Foreskin keratinocyte (primary cell): ENCODE measurements at places on chromosomes 7 and 10.
A peak's percentile ranks its signal among the peaks of the same experiment; 100 is the strongest.

DNA sequence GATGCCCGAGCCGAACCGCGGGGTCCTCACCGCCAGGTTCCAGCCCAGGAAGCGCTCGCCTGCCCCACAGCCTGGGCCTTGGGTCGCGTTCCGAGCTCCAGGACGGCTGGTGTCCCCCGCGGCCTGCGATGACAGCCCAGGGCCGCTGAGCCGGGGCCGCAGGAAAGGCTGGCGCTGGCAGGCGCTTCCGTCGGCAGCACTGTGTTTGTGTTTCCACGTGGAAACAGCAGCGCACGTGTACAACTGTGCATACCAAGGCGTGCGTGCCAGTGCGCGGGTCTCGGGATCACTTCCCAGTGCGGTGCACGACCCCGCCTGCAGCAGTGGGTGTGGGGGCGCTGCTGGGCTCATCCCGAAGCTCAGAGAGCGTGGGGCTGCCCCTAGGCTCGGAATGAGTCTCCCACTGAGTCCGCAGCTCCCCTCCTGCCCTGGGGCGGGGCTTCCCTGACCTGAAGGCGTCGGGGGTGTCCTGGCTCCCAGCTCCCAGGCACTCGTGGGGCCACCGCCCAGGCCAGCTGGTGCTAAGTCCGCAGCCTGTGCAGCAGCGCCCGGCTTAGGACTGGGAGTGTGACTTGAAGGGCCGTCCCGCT is 17.2 kb downstream of the AP5Z1 start:
- no peak for DNase-seq

DNA sequence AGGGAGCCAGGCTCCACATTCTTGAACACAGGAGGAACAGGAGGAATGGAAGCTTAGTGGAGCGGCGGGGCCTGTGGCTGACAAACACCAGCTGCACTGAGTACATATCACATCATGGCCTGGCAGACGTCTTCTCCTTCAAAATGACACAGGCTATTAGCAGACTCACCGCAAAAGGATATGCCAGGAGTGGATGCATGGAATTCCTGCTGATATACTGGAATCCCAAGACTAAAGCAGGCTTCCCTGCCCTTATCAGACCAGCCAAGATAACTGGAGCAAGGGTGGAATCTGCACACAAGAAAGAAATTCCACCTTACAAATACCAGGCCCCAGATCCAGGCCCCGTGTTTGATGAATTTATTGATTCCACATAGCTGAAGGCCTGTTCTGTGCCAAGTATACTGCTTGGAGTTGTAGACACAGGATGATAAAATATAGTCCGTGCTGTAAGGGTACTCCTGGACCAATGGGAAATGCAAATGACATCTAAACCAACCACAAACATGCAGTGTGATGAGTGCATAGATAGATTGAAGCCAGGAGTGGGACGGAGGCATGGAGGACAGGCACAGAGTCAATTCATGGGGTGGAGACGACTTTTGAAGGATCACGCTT is 480.5 kb upstream of the ZMIZ1 start:
- no peak for DNase-seq

DNA sequence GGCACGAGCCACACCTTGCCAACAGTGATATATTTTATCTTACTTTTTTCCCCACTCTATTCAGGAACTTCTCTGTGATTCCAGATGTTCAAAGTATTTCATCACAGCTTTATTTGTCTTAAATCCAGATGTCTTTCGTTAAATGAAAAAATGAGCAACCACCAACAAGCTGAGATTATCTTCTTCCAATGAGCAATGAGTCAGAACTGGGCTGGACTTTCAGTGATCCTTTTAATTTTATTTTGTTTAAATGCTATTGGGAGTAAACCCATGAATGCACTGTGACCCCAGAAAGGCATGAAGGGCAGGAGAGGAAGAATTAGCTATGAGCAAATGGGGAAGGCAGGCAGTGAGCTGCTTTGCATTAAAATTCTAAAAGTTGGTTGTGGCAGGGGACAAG is 77.6 kb upstream of the IMMP2L start:
- no peak for DNase-seq

GRCh38 chr10:34433241-34434076 is 381.6 kb downstream of the PARD3 start:
- no peak for DNase-seq

DNA sequence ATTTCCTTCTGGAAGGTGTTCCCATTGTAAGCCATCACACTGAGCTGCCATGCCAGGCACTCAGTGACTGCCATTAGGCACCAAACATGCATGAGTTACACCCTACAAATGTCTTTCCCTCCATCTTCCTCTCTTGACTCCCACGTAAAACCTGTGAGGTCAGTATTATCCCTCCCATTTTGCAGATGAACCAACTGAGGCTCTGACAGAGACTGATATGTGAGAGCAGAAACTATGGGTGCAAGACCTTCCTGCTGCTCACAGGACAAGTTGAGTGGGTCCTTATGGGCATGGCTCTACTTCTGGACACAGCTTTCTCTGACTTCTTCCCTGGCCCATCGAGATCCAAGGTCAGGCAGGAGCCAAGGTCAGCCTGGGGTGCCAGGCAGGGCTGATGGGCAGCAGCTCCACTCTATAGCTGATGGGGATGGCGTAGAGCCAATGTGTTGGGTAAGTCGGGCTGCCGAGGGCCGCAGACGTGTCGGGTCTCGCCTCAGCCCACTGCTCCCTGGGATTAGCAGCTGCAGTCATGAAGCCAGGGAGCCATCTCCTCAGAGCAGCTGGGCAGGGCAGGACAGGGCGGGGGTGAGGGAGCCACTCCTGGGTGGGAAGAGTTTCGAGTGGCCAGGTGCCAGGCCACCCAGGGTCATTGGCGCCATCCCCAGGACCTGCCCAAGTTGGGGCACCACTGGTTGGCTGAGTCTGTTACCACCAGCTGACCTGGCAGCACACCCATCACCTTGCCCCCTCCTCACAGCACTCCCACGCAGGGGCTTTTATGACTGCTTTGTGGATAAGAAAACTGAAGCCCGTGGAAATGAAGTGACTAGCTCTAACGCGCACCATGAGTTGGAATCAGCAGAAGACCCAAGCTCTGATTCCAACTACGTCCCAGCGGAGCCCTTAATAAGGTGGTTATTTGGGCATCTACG is 117.8 kb upstream of the ZMIZ1 start:
- peak; percentile 64 for DNase-seq

GRCh38 chr7:2886391-2886790 is 42.3 kb upstream of the GNA12 start:
- DNase-seq: no peak

DNA sequence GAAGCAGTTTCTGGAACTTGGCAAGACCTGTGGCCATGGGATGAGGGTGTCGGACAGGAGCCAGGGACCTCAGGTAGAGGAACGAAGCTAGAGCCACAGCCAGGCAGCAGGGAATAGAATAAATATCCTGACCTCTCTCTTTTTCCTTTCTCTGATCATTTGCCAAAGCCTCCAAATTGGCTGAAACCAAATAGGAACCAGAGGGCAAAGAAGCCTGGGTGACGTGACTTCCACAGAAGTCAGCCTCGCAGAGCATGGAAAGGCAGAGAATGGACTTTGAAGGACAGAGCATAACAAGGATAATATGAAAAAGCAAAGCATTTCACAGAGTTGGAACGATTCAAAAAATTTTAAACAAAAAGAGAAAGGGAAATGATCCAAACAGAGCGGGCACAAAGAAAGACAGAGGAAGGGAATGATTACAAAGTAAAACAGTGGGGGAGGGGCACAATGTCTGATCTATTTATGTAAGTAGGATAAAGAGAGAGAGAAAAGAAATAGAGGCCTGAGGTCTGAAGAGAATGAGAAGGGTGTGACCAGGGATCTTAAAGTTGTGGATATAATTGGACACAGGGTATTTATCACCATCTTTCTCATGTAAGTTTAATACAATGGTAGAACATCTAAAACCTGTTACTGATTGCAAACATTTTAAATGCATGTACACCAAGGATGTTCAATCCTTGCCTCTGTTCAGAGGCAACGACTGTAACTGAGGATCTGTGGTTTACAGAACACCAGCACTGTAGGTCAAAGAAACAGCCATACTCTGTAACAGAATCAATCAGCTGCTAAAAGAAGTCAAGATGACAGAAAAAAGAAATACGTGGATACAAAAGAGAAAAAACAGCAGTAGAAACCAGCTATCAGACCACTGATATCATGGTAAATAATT is 4.5 kb upstream of the ZEB1 start:
- no peak for DNase-seq

DNA sequence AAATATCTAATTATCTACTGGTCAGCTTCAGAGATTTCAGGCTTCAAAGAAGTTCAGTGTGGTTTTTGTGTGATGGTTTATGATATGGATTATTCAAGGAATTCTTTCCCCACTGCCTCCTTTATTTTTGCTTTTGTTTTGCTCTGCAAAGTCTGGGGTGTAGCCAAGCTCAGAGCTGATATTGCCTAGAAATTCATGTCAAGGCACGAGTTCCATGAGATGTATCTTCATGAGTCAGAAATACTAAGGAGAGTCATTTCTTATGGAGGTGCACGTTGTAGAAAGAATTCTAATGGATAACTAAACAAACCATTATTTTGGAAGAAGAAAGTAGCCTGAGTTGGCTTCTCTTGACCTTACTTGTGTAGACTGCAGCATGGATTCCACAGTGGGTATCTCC is 37.4 kb downstream of the VIM start:
- peak; percentile 83 for DNase-seq

- DNase-seq: no peak
Observed at GRCh38 chr7:46320956-46321355, 399.9 kb upstream of the IGFBP3 start.

DNA sequence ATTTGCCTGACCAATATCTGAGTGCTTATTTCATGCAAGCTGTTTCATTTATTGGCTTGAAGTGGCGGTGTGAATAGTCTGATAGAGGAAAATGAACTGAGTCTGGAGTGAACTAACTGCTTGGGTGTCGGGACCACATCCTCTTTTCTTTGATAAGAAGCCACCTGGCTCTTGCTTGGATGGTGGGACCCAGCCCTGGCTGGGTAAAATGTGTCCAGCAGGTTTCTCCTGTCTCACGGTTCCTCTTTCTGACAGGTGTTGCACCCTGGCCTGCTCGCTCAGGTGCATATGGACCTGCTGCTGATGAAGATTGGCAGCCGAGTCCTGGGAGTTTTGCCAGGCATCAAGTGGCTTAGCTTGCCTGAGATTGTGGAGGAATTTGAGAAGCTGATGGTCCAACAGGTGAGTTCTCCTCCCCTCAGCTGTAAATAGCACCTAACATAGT is 1.6 kb downstream of the ADCK2 start:
- no peak for DNase-seq

DNA sequence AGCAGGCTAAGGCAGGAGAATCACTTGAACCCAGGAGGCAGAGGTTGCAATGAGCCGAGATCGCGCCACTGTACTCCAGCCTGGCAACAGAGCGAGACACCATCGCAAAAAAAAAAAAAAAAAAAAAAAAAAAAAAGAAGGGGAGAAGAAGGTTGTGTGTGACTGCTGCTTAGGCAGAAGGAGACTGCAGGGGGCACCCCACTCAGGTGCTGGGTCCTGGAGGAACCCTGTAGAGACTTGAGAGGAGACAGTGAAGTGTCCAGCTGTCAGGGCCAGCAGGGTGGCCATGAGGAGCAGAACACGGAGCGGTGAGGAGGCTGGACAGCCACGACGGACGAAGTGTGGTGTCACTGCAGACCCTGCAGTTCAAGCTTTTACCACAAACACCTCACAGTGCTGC is 99.0 kb upstream of the NMT2 start:
- no peak for DNase-seq

DNA sequence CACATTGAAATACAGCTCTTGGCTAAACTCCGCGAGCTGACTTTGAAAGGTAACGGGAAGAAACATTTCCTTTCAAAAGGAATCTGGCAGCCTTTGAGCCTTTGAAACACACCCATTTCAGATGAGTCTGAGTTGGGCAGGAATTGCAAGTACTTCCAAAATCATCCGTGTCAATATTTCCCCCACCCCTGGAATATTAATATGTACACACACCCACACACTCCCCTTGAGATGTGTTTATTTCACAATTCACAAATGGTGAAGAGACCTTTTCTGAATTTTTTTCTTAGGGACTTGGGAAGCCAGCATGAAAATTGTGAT is 438.7 kb upstream of the NRP1 start:
- peak; percentile 13 for DNase-seq

DNA sequence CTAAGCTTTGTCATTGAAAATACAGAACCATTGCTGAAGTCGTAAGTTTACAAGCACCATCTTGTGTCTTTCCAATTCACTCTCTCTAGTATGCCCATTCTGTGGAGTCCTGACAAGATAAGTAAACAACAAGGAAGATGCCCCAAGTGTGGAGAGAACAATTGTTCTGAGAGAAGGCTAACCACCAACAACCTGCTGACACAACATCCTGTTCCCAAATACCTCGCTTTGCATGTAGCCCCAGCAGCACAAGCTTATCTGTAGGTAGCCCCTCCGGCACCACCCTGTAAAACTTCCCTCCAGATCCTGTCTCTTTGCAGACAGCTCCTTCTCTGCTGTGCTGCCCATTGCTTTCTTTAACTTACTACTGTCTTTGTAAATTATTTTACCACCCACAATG is 233.3 kb upstream of the AOAH start:
- no peak for DNase-seq

DNA sequence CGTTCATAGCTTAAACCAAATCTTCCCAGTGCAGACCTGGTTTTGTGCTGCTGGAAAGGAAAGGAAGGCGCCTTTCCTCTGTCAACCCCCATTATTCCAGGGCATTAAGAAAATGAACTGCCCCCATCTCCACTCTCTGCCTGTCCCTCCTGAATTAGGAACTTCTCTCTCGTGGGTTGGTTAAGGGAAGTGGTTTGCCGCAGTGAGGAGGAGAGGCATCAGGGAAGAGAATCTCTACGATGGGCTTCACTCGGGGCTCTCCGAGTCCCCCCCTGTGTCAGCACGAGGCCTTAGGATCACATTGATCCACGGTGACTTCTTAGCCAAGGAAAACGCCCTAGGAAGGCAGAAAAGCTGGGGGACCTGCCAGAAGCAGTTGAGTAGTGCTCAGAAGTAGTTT is 53.9 kb upstream of the LYZL2 start:
- DNase-seq: no peak

- DNase-seq: no peak
Observed at GRCh38 chr10:65566906-65567305, 1358.9 kb upstream of the LRRTM3 start.

GRCh38 chr10:85922356-85923129 is 444.1 kb downstream of the GRID1 start:
- DNase-seq: no peak

DNA sequence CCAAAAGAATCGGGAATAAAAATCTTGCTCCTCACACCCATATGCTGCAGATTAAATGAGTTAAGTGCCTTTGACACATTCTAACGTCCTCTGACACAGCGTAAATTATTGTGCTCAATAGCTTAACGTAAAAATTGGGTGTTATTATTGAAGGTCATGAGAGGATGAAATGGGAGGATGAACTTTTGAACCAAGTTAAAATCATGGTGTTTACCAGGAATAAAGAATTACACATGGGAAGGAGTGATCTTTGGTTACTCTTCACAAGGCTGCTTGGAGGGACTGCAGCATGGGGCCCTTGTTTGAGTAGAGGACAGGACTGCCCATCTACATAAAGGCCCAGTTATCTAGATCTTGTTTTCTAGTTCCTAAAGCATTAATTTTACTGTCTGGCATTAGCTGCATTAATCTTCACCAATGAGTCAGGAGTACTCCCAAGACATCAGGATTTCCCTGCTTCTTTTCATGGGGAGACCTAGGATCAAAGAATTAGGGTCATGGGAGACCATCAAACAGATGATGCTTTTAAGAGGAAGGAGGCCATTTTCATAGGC is 84.9 kb upstream of the PRR15 start:
- DNase-seq: no peak
